Erythroblast (primary cell): ENCODE measurements at places on chromosomes 3 and 15.

GRCh38 chr3:84175449-84175848 lies 783.3 kb upstream of the CADM2 start:
- no peak for DNase-seq

DNA sequence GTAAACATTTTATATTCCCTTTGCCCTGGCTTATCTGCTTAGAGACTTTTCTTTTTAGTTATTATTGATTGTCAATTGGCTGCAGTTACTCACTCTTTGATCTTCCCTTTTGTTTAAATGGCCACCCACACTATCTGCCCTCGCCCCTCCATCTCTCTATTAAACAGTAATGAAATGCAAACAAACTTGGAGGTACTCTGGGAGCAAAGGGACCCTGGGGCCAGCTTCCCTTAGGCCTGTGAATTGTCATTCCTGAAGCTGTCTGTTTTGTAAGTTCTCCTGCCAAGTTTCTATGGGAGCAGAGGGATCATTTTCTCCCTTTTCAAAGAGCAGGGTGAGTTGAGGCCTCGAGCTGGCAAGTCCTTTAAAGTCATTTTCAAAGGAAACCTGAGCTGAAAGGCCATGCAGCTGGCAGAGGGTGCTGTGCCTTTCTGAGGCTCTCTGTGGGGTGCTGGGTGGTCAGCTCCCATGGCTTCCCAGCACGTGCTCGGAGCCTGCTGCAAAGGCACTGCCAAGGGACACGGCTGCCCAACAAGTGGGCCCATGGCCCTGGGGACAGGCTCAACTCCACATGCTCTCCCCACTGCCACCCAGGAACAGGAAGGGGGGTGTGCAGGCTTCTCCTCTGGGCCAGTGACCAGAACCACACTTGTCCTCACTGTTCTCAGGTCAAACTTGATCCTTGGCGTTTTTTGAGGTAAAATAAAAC lies 17.4 kb upstream of the RTP2 start:
- no peak for DNase-seq

DNA sequence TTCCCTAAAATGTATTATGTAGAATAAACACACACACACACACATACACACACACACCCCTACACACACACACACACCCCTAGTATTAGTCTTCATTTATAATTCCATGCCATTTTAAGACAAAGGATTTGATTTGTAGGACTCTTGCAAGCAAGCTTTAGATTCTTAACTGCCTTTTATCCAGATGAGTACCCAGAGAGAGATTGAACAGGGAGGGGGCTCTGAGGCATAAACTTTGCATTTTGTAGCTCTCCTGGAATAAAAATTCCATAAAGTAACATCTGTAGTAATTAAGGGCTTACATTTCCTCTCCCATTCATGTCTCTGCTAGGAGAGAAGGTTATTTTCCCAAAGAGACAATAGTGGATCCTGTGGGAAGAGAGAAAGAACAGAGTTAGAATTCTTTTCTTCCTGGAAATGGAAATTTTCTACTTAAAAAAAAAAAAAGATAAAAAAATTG lies 479.4 kb downstream of the RBMS3 start:
- no peak for DNase-seq

GRCh38 chr15:100235030-100235617 lies 106.7 kb downstream of the ADAMTS17 start:
- DNase-seq: no peak

- no peak for DNase-seq
These were observed 9.6 kb upstream of the BTLA start for GRCh38 chr3:112508860-112509259.

DNA sequence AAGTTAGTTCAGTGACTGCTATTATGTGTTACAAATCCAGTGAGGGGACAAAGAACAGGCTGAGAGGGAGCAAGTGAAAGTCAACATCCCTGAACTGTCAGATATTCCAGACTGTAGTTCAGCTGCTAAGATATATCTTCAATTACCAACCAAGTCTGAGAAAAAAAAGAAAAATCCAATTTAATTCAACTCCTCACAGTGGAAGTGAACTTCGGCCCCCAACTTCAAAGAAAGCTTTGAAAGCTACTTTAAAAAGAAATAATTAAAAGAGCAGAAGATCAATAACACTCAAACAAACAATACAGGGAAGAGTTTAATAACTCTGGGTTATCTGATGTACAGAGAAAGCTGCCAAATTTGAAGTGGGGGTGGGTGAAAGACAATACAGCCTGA lies 174.0 kb downstream of the SERPINI1 start:
- no peak for DNase-seq
